ENCODE measurements at places on chromosomes 1 and 21.

DNA sequence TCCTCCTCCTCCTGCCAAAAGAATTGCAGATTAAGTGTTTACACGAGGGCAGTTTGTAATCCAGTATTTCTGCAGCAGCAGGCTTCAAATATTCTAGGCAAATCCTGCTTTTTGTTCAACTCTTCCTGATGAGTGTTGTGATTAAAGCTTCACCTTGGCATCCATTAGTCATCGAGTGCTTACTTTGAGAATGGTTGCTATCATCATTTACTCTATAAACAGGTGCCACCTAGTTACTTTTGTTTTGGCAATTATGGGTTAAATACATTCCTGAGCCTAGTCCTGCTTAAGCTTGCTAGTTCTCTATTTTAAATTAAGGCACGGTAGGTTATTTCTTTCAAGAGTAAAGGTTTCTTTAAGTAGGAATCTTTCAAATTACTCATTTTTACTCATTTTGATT lies 20.3 kb downstream of the PDC start:
- no peak for DNase-seq

DNA sequence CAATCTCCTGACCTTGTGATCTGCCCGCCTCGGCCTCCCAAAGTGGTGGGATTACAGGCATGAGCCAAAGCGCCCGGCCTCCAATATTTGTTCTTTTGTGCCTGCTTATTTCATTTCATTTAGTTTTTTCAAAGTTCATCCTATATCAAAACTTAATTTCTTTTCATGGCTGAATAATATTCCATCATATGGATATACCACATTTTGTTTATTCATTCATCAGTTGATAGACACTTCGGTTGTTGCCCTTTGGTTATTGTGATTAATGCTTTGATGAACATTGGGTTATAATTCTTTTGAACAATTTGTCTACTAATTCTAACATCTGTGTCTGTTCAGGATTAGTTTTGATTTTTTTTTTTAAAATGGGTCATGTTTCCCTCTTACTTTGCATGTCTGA lies 41.7 kb downstream of the SFPQ start:
- no peak for DNase-seq

DNA sequence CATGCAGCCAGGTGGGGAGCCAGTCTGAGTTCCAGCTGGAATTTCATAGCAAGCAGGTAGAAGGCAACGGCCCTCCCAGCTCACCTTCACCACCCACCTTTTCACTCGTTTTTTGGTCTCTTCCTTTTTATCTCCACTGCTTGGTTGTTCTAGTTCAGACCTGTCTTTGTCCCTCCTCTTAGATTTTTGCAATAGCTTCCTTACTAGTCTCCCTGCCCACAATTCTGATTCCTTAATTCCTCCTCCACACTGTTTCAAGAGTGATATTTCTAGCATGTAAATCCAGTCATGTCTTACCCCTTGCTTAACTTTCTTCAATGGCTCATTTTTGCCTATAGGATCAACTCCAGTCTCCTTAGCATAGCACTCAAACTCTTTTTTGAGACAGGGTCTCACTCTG lies 119.6 kb downstream of the TMEM53 start:
- DNase-seq, result no peak

DNA sequence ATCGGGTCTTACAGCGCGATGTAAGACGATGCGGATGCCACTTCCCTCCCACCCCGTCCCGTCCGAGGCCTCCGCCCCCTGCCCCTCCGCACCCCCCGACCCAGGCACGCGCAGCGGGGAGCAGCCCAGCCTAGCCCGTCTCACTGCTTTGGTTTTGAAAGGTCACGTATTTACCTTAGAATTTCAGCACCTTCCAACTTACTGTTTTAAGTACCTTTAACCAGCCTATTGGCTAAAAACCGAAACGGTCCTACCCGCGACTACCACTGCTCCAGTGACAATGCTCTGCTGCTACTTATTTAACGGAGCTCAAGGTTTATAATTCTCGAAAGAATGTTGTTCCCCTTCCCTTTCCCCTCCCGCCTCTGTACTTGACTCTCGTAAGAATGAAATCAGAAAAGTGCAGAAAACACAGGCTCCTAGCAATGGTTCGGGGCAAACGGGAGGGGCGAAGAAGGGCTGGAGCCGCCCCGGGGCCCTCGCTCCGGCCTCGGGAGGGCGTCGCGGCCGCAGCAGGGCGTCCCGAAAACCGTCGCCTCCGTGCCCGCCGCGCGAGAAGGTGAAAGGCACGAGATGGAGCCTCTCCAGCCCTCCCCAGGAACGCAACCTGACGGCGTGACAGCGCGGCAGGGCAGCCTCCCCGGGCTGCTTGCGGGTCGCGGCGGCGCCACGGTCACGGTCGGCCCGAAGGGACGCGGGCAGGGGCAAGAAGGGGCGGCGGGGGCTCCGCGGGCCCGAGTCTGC lies 667 bp downstream of the TMEM50B start:
- no peak for DNase-seq

DNA sequence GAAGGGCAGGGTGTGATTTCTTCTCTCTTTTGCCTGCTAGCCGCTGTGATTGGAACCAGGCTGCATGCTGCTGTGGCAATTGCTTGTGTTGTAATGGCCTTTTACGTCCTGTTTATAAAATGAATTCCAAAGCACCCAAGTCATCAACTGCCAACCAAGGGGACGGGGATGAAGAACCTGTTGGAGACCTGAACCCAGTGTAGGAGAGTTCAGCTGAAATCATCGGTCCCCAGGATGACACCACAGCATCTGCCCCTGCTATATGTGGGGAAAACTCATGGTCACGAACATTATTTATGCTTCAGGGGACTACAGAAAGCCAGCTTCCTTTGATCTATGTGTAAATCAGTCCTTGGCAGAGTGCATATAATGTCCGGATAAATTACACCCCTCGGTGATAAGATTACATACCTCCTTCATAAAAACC lies 3.8 kb downstream of the TMEM167B start:
- DNase-seq, result no peak

DNA sequence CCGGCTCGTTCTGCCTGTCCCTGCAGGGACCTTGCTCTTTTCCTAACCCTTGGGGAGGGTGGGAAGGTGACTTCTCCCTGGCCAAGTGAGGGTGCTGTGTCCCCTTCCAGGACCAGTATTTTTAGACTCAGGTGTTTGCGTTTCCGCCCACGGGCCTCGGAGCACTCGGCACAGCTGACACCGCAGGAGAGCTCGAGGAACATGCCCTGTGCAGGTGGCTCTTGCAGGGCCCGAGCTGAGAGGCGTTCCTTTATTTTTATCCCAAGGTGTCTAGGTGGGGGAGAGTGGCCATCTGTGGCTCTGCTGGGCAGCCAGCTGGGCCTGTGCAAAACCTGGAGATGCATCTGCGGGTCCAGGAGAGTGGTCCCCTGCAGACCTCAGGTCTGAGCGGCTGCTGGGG lies 16.0 kb downstream of the PLCH2 start:
- no peak for DNase-seq

- no peak for DNase-seq
Measured at GRCh38 chr1:176066709-176067108, 140.4 kb downstream of the COP1 start.

- no peak for DNase-seq
Measured at GRCh38 chr1:245663841-245664240, 509.1 kb downstream of the KIF26B start.

- peak; percentile 88 for DNase-seq
Measured at GRCh38 chr1:234599617-234600417, 10.2 kb downstream of the IRF2BP2 start.

- no peak for DNase-seq
Measured at GRCh38 chr1:6425658-6426057, 1.1 kb downstream of the ESPN start.

DNA sequence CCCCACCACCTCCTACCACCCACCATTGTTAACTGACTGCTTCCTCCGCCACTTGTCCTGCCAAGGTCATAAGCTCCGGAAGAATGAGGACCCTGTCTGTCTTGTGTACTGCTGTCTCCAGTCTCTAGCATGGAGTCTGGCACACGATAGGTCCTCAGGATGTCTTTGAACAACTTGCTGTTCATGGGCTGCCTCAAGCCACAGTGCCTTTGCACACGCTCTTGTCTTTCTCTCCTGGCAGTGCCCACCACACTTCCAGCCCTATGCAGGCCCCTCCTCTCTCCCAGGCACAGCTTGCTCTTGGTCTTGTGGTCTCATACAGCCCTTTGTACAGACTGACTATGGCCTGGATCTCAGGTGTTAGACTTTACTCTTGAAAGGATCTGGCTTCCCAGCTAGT lies 97.6 kb downstream of the ARHGEF10L start:
- no peak for DNase-seq

GRCh38 chr21:21076491-21076890 lies 78.3 kb downstream of the NCAM2 start:
- no peak for DNase-seq

DNA sequence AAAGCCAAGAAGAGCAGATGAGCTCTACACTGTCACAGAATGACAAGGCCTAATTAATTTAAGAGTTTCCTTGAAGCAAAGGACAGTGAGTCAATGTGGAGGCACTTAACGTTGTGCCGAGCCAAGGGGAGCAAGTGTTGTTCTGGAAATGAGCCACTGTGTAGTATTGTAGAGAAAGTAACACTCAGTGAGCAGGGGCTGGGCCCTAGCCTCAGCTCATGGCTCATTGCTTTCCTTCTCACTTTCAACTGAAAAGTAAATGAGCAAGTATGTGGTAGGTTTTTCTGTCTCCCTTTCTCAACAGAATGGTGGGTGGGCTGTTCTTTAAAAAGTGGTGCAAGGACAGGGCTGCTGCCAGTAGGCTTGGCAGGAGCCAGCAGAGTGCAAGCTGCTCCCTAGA lies 11.8 kb upstream of the KIAA0040 start:
- DNase-seq, result no peak

- DNase-seq, result no peak
Measured at GRCh38 chr1:212256369-212256768, 28.8 kb upstream of the PPP2R5A start.

DNA sequence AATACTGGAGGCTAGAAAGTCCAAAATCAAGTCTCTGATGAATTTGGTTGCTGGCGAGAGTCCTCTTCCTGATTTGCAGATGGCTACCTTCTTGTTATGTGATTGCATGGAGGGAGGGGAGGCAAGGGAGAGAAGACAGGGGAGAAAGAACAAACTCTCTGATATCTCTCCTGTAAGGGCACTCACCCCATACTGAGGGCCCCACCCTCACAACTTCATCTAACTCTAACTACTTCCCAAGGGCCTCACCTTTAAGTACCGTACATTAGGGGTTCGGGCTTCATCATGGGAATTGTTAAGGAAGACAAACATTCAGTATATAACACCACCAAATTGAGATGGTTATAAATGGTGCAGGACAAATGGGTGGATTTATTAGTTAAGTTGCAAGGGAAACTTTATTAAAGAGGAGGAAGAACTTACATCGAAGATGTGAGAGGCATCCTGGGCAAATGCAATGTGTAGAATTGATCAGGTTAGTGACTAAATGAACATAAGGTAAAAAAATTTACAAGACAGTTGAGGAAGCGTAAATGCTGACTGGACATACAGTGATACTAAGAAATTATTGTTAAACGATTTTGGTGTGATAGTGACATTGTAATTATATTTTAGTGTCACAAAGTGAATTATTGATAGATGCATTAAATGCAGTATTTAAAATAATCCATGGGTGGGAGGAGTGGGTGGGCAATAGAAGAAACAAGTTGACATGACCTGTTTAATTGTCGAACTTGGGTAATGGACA lies 10.6 kb downstream of the OR2B11 start:
- DNase-seq, result no peak

DNA sequence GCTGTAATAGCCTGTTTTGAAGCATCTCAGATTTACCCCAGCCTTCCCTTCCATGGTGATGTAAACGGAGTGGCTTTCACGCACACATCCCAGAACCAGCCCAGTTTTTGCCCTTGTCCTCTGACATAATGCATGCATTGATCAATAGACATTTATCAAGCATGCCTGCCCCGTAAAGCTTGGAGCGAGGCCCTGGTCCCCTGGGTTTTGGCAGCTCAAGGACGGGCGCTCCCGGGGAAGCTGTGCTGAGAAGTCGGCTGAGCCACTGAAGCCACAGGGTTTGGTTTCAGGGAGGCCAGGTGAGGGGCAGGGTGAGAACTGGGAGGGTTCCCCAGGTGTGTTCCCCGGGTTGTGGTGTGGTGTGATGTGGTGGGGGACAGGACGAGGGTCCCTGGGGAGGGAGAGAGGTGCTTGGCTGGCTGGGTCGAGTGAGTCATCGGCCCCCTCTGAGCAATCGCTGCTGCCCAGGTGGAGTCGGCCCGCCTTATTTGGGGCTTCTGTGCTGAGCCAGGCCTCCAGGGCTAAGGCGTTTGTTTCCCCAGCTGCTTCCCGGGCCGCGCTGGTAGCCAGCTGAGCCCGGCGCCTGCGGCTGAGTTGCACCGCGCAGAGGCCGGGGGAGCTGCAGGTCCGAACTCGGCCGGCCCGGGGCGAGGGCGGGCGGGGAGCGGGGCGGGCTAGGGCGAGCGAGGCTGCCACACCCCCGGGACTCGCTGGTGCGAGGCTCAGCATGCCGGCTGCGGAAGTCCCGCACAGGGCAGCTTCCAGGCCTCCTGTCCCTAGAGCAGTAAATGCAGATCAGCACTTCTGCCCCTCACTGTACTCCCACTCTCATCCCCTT lies 23.6 kb downstream of the ATP2B4 start:
- peak; percentile 56 for DNase-seq

DNA sequence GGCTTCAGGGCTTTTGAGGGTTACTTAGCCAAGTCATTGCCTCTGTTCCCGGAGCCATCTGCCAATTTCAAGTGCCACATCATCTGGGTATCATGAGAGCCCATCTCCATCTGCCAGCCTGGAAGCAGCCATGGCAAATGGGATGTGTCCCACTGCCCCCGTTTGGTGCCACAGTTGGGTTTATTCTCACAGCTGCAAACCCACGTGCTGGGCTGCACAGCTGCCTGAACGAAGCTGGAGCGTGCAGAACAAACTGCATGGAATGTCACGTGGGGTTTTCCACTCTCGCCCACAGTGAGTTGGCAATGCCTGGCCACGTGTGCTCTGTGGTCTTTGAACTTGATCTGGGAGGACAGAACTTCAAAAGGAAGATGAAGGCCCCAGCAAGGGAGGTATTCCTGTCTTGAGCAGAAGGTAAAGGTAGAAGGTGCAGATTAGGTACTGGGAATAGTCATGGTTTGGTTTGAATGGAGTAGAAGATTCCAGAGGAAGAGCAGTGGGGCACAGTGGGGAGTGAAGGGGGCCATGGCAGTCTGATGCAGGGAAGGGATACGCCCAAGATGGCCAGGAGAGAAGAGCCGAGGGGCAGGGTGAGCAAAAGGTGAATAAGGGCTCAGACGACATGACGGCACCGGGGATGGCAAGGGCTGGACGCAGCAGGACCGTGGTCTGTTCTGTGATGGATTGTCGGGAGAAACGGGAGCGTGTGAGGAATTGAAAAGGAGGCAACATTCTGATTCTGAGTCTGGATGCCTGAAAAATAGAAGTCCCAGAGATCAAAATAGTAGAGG lies 222.0 kb downstream of the KAZN start:
- DNase-seq, result no peak

GRCh38 chr1:226436855-226437491 lies 29.1 kb upstream of the PARP1 start:
- no peak for DNase-seq

DNA sequence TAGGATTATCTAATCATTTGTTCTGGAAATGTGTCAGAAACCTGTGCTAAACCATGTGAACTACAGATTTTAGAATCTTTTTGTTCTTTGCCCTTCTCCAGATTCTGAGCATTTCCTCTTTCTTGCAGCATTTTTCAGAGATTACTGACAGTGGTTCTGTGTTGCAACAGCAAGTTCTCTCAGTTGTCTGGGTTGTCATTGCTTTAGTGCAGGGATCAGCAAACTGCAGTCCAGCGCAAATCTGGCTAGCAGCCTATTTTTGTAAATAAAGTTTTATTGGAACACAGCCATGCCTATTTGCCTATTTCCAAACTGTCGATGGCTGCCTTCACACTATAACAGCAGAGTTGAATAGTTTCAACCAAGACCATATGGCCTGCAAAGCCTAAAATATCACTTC lies 66.3 kb upstream of the LRRC8D start:
- DNase-seq, result no peak
